Immature natural killer cell (primary cell): ENCODE measurements at places on chromosomes 2 and 18.

GRCh38 chr2:66649006-66649405 lies 214.1 kb downstream of the MEIS1 start:
- no peak for DNase-seq
- no peak overlapping the region for H3K27ac ChIP-seq
- no peaks in the 10 kb centered on the region for H3K36me3 ChIP-seq
- no peaks in the 10 kb centered on the region for H3K4me1 ChIP-seq

DNA sequence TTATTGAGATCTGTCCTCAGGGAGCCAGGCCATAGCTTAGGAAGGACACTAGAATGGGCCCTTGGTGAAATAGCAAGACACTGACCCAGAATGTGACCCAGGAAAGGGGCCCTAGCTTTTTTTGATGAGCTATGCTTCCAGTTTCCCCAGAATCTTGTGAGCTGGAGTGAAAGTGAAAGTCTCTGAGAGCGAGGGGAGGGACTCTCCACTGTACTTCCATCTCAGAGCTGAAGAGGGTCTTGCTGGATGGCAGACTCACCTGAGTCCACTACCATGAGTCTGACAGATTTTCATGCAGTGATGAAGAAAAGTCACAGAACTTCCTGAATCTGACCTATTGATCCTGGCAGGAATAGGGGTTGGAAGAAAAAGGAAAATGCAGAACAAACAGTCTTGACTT lies 3.1 kb downstream of the ARHGAP25 start:
- peaks cover 4% of the 10 kb centered on the region for H3K27me3 ChIP-seq
- no peaks in the 10 kb centered on the region for H3K36me3 ChIP-seq
- DNase-seq = peak; percentile 51
- peak overlapping the region; percentile 73 for H3K4me3 ChIP-seq
- H3K27ac ChIP-seq = peak overlapping the region; percentile 76
- peaks cover 13% of the 10 kb centered on the region for H3K4me1 ChIP-seq

DNA sequence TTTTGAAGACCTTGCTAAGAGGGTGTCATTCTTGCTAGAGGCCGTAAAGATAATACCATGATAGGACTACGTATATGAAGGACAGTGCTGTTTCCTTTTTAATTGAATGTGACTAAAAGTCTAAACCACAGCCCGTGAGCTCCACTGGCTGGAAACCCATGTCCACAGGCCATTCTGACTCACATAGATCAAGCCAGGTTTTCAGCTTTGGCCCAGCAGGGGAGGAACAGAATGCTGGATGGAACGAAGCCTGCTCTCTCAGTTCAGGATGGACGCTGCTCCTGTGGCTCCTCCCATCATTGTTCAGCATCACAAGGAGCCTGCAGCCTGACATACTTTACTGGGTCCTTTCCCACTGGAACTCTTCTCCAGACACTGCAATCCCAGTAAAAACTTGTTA lies 47.6 kb downstream of the ALPK2 start:
- no peak overlapping the region for H3K4me3 ChIP-seq
- no peaks in the 10 kb centered on the region for H3K36me3 ChIP-seq
- peaks cover 20% of the 10 kb centered on the region for H3K4me1 ChIP-seq
- H3K27me3 ChIP-seq = peaks cover 4% of the 10 kb centered on the region
- DNase-seq = no peak
- no peak overlapping the region for H3K27ac ChIP-seq

- no peak overlapping the region for H3K4me3 ChIP-seq
- DNase-seq = no peak
- no peaks in the 10 kb centered on the region for H3K4me1 ChIP-seq
- no peak overlapping the region for H3K27ac ChIP-seq
- no peaks in the 10 kb centered on the region for H3K36me3 ChIP-seq
Observed at GRCh38 chr2:189488008-189488310, 46.7 kb downstream of the WDR75 start.

DNA sequence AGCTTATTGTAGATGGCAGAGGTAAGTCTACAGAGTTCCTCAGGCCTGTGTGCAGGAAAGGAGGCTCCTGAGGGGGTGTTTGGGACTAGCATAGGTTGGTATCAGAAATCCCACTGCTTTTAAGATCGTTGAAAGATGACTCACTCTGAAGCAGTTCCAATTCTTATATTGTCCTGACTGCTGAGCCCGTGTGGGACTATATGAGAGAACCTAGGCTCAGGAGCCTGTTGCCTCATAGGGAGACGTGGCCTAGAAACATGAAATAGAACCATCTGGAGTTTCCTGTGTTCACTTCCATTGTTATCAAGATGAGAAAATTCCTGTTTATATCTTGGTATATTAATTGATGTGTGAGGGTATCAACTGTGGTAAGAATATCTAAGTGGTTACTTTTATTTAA lies 5.7 kb downstream of the CCT7 start:
- H3K27me3 ChIP-seq = no peaks in the 10 kb centered on the region
- peaks cover 7% of the 10 kb centered on the region for H3K36me3 ChIP-seq
- no peak overlapping the region for H3K27ac ChIP-seq
- H3K4me3 ChIP-seq = no peak overlapping the region
- peaks cover 57% of the 10 kb centered on the region for H3K4me1 ChIP-seq
- no peak for DNase-seq

GRCh38 chr2:97910403-97911205 lies 85.1 kb downstream of the TMEM131 start:
- no peak overlapping the region for H3K4me3 ChIP-seq
- H3K4me1 ChIP-seq = peaks cover 78% of the 10 kb centered on the region
- H3K27me3 ChIP-seq = no peaks in the 10 kb centered on the region
- H3K36me3 ChIP-seq = no peaks in the 10 kb centered on the region
- DNase-seq = no peak

GRCh38 chr2:126880817-126881216 lies 17.9 kb upstream of the TEX51 start:
- H3K27ac ChIP-seq = no peak overlapping the region
- no peaks in the 10 kb centered on the region for H3K4me1 ChIP-seq
- H3K36me3 ChIP-seq = no peaks in the 10 kb centered on the region

DNA sequence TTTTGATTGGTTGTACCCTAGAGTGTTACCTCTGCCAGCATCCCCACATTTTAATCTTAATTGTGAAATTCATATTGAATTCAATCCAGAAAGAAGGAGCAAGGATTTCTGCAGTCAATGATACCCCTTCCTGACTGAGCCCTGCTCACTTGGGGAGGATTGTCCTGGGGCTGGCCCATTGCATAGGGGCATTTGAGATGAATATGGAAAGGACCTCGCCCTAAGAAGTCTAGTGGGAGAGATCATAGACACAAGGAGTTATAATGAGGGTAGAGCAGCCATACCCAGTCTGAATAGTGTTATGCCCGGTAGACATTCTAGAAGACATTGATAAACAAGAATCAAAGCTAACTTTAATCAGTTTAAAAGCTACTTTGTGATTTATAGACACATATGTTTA lies 53.8 kb downstream of the CRIM1 start:
- no peak overlapping the region for H3K4me3 ChIP-seq
- peaks cover 19% of the 10 kb centered on the region for H3K4me1 ChIP-seq
- H3K36me3 ChIP-seq = no peaks in the 10 kb centered on the region
- no peak overlapping the region for H3K27ac ChIP-seq
- H3K27me3 ChIP-seq = no peaks in the 10 kb centered on the region
